ENCODE measurements at places on chromosomes 3 and 15.

- H3K36me3 ChIP-seq = no peaks in the 10 kb centered on the region
- peak overlapping the region; percentile 76 for H3K4me3 ChIP-seq
- no peaks in the 10 kb centered on the region for H3K27me3 ChIP-seq
These were observed 711 bp downstream of the STARD9 start for GRCh38 chr15:42576040-42576594.

- no peaks in the 10 kb centered on the region for H3K4me1 ChIP-seq
- H3K27ac ChIP-seq = no peak overlapping the region
- no peak for DNase-seq
- no peaks in the 10 kb centered on the region for H3K36me3 ChIP-seq
- no peaks in the 10 kb centered on the region for H3K27me3 ChIP-seq
These were observed 251.5 kb downstream of the CLSTN2 start for GRCh38 chr3:140186421-140186920.

GRCh38 chr3:133137042-133137996 lies 99.1 kb downstream of the TMEM108 start:
- H3K27me3 ChIP-seq = no peaks in the 10 kb centered on the region
- H3K36me3 ChIP-seq = no peaks in the 10 kb centered on the region
- no peak overlapping the region for H3K4me3 ChIP-seq

DNA sequence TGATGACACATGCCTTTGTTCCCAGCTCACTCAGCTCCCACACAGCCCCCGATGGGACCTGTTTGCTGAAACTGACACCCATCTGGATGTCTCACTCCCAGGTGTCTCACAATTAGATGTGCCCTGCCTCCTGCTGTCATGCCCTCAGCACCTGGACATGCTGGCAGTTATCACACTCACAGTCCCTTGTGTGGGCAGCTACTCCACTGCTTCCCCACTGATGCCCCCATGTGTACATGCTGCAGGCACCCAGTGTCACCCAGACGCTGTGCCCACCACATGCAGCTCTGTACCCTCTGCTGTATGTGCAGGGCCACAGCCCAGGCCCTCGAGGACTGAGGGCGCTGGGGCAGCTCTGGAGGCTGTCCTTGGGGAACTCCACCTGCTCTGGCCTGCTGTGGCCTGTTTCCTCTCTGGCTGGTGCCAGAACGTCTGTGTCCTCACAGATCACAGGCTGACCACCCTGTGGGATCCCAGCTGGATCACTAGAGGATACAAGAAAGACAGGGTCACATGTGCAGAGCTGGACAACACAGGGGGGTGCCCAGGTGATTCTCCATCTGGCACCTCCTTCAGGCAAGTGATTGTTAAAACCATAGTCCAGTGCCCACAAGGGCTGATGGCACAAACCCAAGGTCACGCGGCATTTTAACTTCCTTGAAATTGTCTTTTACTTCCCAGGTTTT lies 14.0 kb downstream of the C3orf22 start:
- H3K36me3 ChIP-seq = peaks cover 21% of the 10 kb centered on the region
- H3K27ac ChIP-seq = no peak overlapping the region
- no peak overlapping the region for H3K4me3 ChIP-seq
- H3K4me1 ChIP-seq = peaks cover 8% of the 10 kb centered on the region
- no peaks in the 10 kb centered on the region for H3K27me3 ChIP-seq

DNA sequence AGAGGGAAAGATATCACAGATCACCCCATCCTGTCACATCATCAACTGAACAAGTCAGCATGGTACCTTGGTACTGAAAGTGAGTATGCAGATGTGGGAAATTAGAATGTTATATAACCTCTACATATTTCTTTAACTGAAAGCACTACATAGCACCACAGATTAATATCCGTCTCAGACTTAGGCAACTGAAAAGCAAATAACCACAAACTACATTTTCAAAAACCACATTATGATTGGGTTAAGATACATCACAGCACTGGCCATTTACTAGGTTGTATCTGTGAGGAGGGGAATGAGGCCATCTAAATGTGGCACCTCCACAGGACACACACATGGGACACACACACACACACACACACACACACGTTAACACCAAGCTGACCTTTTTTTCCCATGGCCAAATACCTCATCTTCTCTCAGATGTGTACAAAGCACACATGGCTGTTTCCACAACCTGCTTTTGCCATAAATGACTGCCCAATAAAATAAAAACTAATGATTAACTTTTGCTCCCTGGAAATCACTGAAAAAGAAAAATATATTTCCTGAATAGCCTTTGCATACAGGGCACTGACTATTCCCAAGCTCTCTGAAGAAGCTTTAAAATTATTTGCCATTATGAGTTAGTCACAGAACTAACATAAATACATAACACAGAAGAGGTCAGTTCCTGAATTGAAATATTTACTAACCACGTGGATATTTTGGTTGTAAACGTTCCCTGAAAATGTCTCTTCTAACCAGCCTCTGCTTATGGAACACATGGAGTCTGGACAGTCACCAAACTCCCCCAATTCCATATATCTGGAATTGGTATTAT lies 60.1 kb downstream of the SUMF1 start:
- DNase-seq = no peak
- H3K36me3 ChIP-seq = peaks cover 14% of the 10 kb centered on the region
- no peak overlapping the region for H3K4me3 ChIP-seq
- H3K27ac ChIP-seq = no peak overlapping the region

DNA sequence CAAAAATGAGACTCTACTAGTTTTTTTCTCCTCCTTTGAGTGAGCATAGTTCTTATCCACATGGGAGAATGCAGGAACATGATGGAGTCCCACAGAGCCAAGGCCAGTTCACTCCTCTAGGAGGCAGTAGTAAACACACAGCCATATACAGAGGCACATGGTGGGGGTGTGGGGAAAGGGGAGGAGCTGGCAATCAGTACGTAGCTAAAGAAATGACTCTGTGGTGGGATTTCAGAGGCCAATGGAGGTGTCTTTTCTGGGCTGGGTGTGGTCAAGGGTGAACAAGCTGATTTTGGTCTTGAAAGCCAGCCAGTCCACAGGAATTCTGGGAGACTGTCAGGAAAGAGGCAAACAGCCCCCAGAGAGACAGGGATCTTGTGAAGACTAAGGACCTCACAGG lies 6.6 kb upstream of the RAB11A start:
- no peaks in the 10 kb centered on the region for H3K36me3 ChIP-seq
- peaks cover 42% of the 10 kb centered on the region for H3K4me1 ChIP-seq
- H3K27me3 ChIP-seq = no peaks in the 10 kb centered on the region

DNA sequence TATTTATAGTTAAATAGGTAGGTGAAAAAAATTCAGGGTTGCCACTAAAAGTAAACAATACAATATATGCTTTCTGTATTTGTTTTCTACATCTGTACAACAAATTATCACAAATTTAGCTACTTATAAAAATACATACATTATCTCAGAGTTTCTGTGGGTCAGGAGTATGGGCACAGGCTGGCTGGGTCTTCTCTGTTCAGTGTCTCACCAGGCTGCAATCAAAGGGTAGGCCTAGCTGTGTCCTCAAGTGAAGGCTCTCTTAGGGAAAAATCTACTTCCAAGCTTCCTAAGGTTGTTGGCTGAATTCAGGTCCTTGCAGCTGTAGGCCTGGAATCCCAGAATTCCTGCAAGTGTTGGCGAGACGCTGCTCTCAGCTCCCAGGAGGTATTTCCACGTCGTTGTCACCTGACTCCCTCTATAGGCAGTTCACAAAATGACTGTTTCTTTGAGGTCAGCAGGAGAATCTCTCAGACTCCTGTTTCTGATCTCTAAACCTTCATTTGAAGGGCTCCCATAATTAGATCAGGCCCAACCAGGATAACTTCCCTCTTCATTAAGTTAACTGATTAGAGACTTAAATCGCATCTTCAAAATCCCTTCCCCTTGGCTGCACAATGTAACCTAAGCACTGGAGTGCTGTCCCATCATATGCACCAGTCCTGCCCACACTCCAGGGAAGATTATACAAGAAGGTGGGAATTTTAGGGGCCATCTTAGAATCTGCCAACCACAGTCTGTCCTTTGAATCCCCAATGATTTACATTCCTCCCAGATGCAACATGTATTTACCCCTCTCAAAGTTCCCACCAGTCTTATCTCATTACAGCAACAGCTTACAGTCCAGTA lies 296.6 kb downstream of the SUCLG2 start:
- H3K4me3 ChIP-seq = no peak overlapping the region
- no peaks in the 10 kb centered on the region for H3K4me1 ChIP-seq
- H3K27ac ChIP-seq = no peak overlapping the region
- H3K36me3 ChIP-seq = no peaks in the 10 kb centered on the region
- peak; percentile 68 for DNase-seq

- no peak overlapping the region for H3K4me3 ChIP-seq
- H3K4me1 ChIP-seq = no peaks in the 10 kb centered on the region
- H3K36me3 ChIP-seq = no peaks in the 10 kb centered on the region
- H3K27ac ChIP-seq = no peak overlapping the region
- no peak for DNase-seq
These were observed 268.2 kb downstream of the CACNA2D3 start for GRCh38 chr3:54390582-54390981.

Measured in HepG2 (cell line).